Stimulated activated CD8-positive, alpha-beta memory T cell treated with anti-CD3 and anti-CD28 coated beads, Interleukin-4, amount 100 ng/mL, for 1 hour (primary cell): ENCODE measurements at places on chromosomes 16 and 17.

DNA sequence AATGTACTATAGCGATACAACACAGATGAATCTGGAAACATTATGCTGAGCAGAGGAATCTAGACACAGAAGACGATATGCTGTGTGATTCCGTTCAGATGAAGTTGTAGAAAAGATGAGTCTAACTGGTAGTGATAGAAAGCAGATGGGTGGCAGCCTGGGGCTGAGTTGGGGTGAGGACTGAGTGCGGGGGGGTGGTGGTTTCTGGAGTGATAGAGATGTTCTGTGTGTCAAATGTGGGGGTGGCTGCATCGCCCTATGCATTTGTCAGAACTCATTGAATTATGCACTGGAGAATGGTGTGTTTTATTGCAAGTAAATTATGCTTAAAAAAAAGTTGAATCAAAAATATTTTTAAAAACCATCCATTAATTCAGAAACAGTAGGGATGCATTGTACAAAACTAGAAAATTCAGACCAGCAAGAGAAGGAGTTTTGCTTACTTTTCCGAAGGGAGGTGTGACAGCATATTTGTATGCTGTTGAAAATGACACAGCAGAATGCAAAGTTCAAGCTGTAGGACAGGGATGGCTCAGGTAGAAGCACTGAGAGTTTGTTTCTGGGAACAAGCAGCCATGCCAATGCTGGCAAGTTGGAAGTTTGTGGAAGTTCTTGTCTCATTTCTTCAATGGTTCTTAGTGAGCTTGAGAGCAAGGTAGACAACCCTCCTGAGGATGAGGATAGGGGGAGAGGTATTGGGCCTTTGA is 13.0 kb upstream of the DRG2 start:
- DNase-seq, result no peak

DNA sequence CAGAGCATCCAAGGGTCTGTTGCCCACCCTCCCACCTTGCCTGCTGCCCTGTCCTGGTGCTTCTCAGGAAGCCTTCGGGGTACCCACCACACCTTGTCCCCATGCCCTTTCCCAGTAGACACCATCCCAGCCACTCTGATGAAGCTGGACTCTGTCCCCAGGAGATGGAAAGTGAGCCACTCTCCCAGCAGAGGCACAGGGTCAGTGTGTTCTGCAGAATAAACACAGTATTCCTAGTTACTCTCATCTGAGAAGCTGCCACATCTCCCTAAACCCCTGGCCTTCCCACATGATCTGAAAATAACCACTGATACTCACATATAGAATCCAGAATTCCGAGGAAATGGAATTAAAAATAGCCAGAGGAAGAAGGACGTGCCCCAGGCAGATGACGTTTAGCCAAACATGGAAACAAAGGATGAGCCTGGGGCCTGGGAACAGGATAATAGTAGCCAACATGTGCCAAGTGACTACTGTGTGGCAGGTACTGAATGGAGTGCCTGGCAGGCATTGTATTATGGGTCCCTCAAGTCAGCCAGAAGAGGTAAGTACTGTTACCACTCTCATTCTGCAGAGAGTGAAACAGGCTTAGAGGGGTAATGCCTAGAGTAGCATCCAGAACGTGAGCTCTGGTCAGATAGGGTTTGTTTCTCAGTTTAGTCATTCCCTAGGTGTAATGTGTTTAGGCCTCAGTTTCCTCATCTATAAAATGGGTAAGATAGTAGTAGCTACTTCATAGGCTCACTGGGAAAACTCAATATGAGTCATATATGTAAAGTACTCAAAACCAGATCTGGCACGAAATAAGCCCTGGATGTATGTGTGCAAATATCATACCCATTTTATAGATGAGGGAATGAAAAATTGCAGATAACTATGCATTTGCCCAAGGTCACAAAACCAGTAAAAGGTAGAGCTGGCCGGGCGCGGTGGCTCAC is 20.8 kb upstream of the PEMT start:
- DNase-seq, result no peak

DNA sequence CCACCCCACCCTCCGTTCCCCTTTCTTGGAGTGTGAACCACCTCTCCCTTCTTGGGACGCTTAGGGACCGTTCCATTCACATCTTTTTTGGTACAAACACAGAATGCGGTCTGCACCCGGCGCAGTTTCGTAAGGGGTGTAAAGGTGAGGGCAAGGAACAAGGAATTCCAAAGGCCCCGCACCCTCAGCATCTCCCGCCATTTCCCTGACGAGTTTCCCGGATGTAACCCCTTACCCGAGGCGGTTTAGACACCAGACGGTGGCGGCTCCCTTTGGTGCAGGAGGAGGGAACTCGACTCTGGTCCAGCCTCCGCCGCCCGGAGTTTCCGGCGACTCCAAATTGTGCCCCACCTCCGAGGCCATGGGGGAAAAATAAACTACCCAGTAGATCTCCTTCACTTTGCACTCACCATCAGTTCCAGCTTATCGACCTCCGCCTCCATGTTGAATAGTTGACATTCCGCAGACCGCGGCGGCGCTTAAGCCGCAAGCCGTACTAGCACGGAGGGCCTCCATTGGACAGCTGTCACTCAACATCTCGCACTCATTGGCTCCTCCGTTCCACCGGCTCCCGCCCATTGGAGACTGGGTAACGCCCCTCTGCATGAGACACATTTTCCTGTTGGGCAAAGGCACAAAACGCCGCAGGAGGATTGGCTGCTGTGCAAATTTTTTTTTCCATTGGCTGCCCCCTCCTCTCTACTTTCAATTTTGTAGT is at the start of gene SKA2:
Gene SKA2 (minus strand): TSS at position 466 of the 718 bp plus-strand sequence. CDS start 23 bp downstream, at position 443.
- peak; percentile 94 for DNase-seq

- no peak for DNase-seq
These were observed 18.7 kb upstream of the KRT24 start for GRCh38 chr17:40722241-40722640.

- no peak for DNase-seq
These were observed 35.6 kb upstream of the ZNF750 start for GRCh38 chr17:82875407-82875856.

DNA sequence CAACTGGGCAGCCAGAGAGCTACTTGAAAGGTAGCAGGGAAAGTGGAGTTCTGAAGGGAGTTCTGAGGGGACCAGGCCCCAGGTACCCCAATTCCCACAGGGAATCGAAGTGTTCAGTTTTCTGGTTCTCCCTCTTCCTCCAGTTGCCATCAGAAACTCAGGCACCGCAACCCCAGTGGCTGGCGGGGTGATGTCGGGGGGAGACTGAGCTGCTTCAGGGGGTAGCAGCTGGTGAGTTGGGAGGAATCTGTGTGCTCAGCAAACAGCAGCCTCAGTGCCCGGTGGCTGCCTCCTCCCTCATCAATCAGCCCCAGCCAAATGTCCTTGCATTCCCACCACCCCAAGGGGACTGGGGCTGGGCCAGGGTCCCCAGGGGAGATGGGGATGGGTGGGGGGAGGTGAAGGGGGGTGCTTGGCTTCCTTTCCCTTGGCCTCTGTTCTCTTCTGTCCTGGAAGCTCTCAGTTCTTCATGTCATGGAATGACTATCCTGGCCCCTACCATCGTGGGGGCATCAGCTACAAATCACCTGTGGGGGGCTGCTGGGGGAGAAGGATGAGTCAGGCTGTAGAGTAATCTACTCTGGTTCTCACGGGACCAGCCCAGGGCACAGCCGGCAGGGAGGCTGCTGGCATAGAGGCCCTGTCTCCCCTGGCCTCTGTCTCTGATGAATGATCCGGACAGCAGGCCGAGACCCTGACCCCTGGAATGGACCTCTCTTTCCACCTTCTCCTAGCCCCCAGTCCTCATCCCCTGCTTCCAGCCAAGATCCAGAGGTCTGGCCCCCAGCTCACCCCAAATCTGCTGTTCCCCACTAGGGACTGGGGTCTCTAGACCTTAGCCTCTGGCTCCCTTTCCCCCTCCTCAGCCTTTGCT is 2.6 kb upstream of the DNAH2 start:
- DNase-seq, result no peak

DNA sequence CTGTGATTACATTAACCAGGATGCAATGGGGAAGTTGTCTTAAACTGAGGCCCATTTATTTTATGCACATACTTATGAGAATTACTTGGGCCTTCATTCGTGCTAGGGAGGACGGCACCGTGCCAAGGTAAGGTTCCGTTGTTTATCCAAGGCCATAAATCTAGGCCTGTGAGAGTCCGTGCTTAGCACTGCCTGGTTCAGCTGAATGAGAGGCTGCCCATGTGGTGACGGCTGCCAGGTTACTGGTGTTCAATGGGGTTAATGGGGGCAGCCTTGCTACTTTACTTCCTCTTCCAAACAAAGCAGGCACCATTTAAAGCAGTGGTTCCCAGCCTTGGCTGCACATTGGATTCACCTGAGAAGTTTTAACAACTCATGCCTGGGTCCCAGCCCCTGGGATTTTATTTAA is 135.1 kb upstream of the NOL11 start:
- no peak for DNase-seq
